ENCODE measurements at places on chromosomes 7 and 10. TPM values are rescaled to one million over a fixed set of nuclear protein-coding genes. Genes with fewer than 3 reads are reported as not detected.
A peak's percentile ranks its signal among the peaks of the same experiment; 100 is the strongest.

ZNF239 gene
- total RNA-seq, result 1.7 TPM

SLC39A12 gene
- not detected for total RNA-seq

SLC26A5 gene
- not detected for total RNA-seq

TMEM184A gene
- 0.03 TPM for total RNA-seq

NKX2-3 gene
- total RNA-seq, result not detected

ARHGEF35 gene
- total RNA-seq, result 3.4 TPM

SRRM3 gene
- total RNA-seq, result not detected

FAM25G gene
- not detected for total RNA-seq

NKX1-2 gene
- total RNA-seq, result not detected

GSTO2 gene
- total RNA-seq, result 1.1 TPM

LRRC18 gene
- total RNA-seq, result not detected

RET gene
- total RNA-seq, result 0.31 TPM

RGS10 gene
- 142 TPM for total RNA-seq

EPO gene
- not detected for total RNA-seq

GRCh38 chr10:43816351-43817321 is 168.0 kb upstream of the ZNF32 start:
- H3K36me3 ChIP-seq, result no peaks in the 10 kb centered on the region
- H3K4me3 ChIP-seq, result peak overlapping the region; percentile 70
- DNase-seq, result peak; percentile 74
- peaks cover 32% of the 10 kb centered on the region for H3K27me3 ChIP-seq
- peak overlapping the region; percentile 69 for H3K27ac ChIP-seq
- H3K4me1 ChIP-seq, result peaks cover 30% of the 10 kb centered on the region

GRCh38 chr7:20075440-20075839 is 141.7 kb downstream of the MACC1 start:
- H3K36me3 ChIP-seq, result no peaks in the 10 kb centered on the region
- peaks cover 3% of the 10 kb centered on the region for H3K27me3 ChIP-seq

DNA sequence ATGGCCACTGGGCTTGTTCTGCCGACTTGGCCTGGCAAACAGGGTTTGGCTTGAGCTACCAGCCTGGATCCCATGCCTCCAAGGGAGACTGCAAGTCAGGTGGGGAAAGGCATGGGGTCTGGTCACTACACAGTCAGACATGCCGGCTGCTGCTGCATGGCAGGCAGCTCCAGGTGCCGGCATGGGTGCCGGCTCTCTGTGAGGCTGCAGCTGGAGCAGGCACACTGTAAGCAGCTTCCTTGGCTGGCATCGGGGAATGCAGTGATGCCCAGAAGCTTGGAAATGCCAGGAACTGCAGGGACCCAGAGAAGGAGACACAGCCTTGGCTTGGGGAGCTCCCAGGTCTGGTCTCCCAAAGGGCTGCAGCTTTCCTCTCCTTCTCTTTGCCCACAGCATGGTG is 305.5 kb upstream of the NRG3 start:
- no peaks in the 10 kb centered on the region for H3K36me3 ChIP-seq
- H3K27ac ChIP-seq, result no peak overlapping the region

- peaks cover 3% of the 10 kb centered on the region for H3K27me3 ChIP-seq
- H3K36me3 ChIP-seq, result peaks cover 22% of the 10 kb centered on the region
- H3K27ac ChIP-seq, result peak overlapping the region; percentile 100
- peak; percentile 40 for DNase-seq
- peak overlapping the region; percentile 100 for H3K4me3 ChIP-seq
- peaks cover 50% of the 10 kb centered on the region for H3K4me1 ChIP-seq
These were observed 809 bp upstream of the OGA start for GRCh38 chr10:101818872-101819633.

- H3K27ac ChIP-seq, result no peak overlapping the region
- DNase-seq, result no peak
- no peaks in the 10 kb centered on the region for H3K4me1 ChIP-seq
These were observed 23.7 kb upstream of the SEPTIN7 start for GRCh38 chr7:35777121-35777520.

DNA sequence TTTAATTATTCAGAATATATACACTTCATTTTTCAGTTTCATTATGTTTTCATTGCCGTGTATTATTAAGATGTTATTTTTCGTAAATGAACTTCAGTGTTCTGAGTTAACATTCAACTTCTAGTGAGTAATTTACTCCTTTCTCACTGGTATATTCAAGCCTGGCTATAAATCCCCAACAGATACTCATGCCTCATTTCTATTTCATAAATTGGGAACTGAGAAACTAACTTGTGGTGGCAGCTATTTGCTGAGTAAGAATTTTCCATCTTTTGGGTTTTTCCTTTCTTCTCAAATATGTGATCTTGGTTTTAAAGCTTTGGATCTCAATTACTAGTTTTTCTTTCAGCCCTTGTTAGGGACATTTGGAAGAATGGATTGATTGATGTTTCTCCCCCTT is 281.1 kb downstream of the CDK14 start:
- H3K36me3 ChIP-seq, result no peaks in the 10 kb centered on the region
- H3K27ac ChIP-seq, result no peak overlapping the region
- no peaks in the 10 kb centered on the region for H3K27me3 ChIP-seq
- DNase-seq, result no peak

GRCh38 chr7:106260136-106260561 is 24.6 kb downstream of the NAMPT start:
- H3K4me3 ChIP-seq, result no peak overlapping the region
- peaks cover 43% of the 10 kb centered on the region for H3K4me1 ChIP-seq
- H3K36me3 ChIP-seq, result peaks cover 79% of the 10 kb centered on the region
- no peaks in the 10 kb centered on the region for H3K27me3 ChIP-seq
- DNase-seq, result no peak
- no peak overlapping the region for H3K27ac ChIP-seq

DNA sequence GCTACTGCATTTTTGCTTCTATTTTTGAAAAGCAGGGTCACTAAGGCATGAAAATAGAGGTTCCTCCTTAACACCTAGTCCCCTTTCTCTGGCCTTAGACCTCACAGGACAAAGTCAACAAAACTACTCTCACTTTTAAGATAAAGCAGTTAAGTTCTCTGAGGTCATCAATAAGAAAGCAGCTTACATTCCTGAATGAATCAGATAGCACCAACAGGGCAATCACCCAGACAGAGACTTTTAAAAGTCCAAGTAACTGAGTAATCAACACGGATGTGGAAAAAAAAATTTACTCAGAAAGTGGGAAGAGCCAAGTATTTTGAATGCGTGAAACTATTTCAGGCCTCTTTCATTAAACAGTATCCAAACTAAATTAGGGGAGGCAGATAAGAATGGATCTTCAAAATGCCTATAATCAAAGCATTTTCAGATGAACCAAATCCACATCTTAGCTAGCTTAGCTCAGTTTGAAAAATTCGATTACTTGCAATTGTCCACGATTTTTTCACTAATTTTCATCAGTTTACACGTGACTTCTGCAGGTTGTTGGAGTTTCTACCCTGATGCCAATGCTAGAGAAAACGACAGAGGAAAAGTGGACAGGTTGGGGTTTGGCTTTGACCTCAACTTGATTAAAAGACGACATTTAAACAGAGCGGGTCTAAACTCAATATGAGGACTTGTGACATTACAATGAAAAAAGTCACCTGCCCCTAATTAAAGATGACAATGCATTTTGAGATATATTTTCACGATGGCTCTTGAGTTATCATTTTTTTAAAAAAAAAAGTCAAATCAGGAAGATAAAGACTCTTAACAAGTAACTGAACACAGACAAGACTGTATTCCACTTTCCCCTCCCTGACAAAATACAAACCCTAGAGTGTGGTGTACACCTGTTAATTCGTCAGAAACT is 1.6 kb downstream of the BEND7 start:
- peaks cover 69% of the 10 kb centered on the region for H3K27me3 ChIP-seq
- H3K4me1 ChIP-seq, result peaks cover 7% of the 10 kb centered on the region
- no peaks in the 10 kb centered on the region for H3K36me3 ChIP-seq
- no peak for DNase-seq

DNA sequence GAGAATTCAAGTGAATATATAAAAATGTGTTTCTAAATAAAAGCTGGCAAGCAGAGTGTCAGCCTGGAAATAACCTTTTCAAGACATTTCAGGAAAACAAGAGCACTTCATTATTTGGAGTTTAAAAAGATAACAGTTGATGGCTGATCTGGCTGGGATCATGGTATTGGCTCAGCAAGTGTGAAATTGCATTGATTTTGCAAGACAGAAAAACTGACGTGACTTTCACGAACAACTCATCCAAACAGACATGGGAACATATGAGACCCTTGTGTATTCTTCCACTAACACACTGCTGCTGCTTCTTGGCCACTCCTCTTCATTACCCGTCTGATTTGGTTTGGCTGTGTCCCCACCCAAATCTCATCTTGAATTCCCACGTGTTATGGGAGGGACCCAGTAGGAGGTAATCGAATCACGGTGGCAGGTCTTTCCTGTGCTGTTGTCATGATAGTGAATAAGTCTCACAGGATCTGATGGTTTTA is 108.5 kb downstream of the RAB18 start:
- H3K27ac ChIP-seq, result no peak overlapping the region
- H3K4me1 ChIP-seq, result no peaks in the 10 kb centered on the region
- H3K27me3 ChIP-seq, result peaks cover 7% of the 10 kb centered on the region
- H3K36me3 ChIP-seq, result no peaks in the 10 kb centered on the region
- no peak for DNase-seq

- no peak for DNase-seq
- H3K4me1 ChIP-seq, result no peaks in the 10 kb centered on the region
- H3K27me3 ChIP-seq, result no peaks in the 10 kb centered on the region
- H3K27ac ChIP-seq, result no peak overlapping the region
These were observed 293.6 kb upstream of the ZMIZ1 start for GRCh38 chr10:78774999-78775711.

DNA sequence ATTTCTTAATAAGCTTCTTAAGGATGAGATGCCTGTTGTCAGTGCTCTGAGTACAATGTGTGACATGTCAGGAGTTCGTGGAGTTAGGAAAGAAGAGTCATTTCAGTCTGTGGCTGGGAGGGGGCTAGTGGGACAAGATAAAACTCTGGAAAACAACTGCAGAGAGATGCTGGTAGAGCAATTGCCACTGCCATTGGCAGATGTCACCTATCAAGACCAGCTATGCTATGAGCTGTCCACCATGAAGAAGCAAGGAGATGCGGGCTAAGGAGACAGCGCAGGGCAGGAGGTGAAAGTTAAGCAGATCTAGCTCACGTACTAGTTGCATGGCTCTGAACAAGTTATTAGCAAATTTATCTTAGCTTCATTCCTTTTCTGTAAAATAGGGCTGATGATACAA is 756.7 kb downstream of the KCNMA1 start:
- DNase-seq, result no peak
- no peak overlapping the region for H3K4me3 ChIP-seq
- no peak overlapping the region for H3K27ac ChIP-seq

DNA sequence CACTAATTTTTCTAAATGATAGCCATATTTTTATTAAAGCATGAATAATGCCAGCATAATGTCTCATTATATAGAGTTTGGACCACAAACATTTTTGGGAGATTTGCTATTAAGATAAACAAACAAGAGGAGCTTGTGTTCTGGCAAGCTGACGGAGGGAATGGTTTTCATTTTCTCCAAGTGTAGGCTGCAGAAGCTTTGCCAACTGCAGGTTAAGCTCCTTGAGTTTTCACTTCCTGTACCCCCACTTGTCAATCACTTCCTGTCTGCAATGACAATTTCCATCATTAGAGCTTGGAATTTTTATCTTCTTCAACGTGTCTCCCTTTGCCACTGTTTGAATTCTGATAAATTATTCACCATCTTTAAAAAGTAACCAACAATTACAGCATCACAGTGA is 13.4 kb downstream of the EBF3 start:
- H3K27ac ChIP-seq, result no peak overlapping the region
- no peaks in the 10 kb centered on the region for H3K4me1 ChIP-seq
- no peak overlapping the region for H3K4me3 ChIP-seq
- H3K27me3 ChIP-seq, result peaks cover 21% of the 10 kb centered on the region
- DNase-seq, result no peak

GRCh38 chr10:70163448-70163847 is 6.9 kb downstream of the SAR1A start:
- H3K27me3 ChIP-seq, result no peaks in the 10 kb centered on the region
- peaks cover 74% of the 10 kb centered on the region for H3K4me1 ChIP-seq
- H3K27ac ChIP-seq, result peak overlapping the region; percentile 9
- DNase-seq, result no peak

- no peaks in the 10 kb centered on the region for H3K4me1 ChIP-seq
- no peak overlapping the region for H3K27ac ChIP-seq
- no peak overlapping the region for H3K4me3 ChIP-seq
- H3K27me3 ChIP-seq, result no peaks in the 10 kb centered on the region
- DNase-seq, result no peak
These were observed 470.8 kb upstream of the KCND2 start for GRCh38 chr7:119802147-119802546.

- no peak overlapping the region for H3K27ac ChIP-seq
- H3K27me3 ChIP-seq, result no peaks in the 10 kb centered on the region
- peak overlapping the region; percentile 75 for H3K4me3 ChIP-seq
- peaks cover 24% of the 10 kb centered on the region for H3K36me3 ChIP-seq
- peaks cover 36% of the 10 kb centered on the region for H3K4me1 ChIP-seq
- no peak for DNase-seq
These were observed 9.1 kb downstream of the MDFIC start for GRCh38 chr7:114930829-114931655.

DNA sequence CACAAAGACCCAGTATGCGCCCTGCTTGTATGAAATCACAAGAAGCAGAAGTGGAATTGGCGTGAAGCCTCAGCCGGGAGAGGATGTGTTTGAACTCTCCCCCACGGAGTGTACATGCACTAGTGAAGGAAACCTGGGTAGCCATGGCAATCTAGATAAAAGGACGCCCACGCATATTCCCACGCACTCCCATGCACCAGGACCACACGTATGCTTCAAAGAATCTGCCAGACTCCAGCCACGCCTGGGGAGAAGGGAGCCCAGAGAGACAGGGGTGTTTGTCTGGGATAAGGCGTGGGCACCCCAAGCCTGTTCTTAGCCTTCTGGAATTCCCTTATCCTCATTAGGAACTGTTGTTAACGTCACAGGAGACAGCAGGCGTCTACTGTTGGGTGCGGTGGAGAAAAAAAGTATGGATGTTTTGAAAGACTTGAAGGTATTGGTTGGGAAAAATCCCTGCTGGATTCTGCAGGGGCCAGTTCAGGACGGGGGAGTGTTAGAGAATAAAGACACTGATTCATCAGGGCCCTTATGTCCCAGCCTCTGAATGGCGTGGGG is 28.9 kb upstream of the ECHDC3 start:
- DNase-seq, result no peak
- peaks cover 8% of the 10 kb centered on the region for H3K4me1 ChIP-seq
- no peak overlapping the region for H3K27ac ChIP-seq
- peaks cover 76% of the 10 kb centered on the region for H3K27me3 ChIP-seq
- H3K36me3 ChIP-seq, result no peaks in the 10 kb centered on the region

- no peak within 1 kb of the TSS for H3K4me3 ChIP-seq
- H3K36me3 ChIP-seq, result no peaks in the 10 kb centered on the region
- H3K4me1 ChIP-seq, result no peaks in the 10 kb centered on the region
These were observed at the start of gene MAT1A for GRCh38 chr10:80289451-80290287. Gene MAT1A (minus strand): TSS chr10:80289658. CDS start chr10:80289423, 235 bp downstream.

GRCh38 chr10:5871596-5871995 is 18.1 kb downstream of the ANKRD16 start:
- peaks cover 11% of the 10 kb centered on the region for H3K4me1 ChIP-seq
- H3K27me3 ChIP-seq, result no peaks in the 10 kb centered on the region
- H3K27ac ChIP-seq, result no peak overlapping the region
- no peak for DNase-seq
- no peak overlapping the region for H3K4me3 ChIP-seq

All from activated T-helper 1 cell treated with anti-CD3 and anti-CD28 coated beads, Interleukin-12 subunit alpha, Interleukin-12 subunit beta, Interleukin-2, Interleukin-4 antibody, amounts not matched to agents 30 ng/mL and 10 ng/mL and 1 ng/mL, durations not matched to agents 14 hours and 24 hours and 36 hours (primary cell).